ENCODE measurements at places on chromosomes 13 and 19.

DNA sequence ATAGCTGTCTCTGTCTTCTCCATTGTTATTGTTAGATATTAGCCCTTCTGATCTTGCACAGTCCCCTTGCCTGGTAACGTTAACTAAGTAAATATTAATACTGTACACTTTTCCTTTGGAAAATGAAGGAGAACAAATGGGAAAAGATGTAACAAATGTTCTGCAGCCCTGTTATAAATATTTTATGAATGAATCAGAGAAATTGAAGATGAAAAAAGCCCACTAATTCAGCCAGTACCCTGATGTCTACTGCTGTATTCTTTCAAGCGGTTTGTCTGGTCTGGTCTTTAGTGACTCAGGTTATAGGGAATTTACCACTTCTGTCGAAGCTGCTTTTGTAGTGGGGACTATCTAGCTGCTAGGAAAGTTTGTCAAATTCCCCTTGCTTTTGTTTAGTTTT, 121.0 kb downstream of the COG6 start:
- no peak for DNase-seq

DNA sequence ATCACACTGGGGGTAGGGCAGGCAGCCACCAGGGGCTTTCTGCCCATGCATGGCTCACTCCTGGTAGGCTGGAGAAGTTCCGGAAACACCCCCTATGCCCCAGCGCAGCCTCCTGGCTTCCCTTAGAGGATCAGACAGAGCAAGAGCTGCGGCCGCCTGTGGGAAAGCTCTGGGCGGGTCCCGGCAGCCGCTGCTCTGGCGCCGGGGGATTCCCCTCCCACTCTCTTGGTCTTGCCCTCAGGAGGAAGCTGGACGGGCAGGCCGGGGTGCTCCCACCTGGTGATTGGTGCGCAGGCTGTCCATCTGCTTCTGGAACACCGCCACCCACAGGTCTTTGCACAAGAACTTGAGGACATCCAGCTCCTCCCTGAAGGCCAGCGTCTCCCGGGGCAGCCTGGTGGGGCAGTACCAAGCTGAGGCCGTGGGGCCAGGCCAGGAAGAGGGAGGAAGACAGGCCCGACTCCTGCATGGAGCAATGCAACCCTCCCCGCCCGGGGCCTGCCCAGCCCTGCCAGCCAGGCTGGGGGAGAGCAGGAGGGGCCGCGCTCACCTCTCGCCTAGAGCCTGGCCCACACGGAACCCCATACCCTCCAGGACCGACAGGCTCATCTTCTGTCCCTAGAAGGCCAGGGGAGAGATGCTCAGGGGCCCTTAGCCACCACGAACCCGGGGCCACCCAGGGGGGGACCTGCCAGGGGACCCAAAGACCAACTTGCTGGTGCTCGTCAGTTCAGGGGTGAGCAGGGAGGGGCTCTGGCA, 4.0 kb upstream of the NKPD1 start:
- no peak for DNase-seq

DNA sequence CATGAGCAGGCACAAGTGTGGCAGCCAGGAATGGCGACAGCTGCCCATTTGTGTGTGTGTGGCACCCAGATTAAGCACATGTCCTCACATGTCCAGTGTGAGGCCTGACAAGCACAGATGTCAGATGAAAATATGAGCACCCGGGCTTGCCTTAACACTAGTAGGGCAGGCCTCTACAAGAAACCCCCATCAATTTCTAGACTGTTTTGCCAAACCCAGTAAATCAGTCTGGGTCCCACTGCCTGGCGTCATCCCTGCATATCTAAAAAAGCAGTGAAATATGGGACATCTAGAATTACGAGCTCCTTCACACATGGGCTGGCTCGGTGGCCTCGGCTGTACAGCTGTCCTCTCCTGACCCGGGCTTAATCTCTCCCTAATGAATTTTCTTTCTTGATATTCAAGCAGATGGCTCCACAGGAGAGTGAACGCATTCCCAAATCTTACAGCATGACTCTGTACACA, 432.7 kb downstream of the FOXO1 start:
- DNase-seq = no peak

DNA sequence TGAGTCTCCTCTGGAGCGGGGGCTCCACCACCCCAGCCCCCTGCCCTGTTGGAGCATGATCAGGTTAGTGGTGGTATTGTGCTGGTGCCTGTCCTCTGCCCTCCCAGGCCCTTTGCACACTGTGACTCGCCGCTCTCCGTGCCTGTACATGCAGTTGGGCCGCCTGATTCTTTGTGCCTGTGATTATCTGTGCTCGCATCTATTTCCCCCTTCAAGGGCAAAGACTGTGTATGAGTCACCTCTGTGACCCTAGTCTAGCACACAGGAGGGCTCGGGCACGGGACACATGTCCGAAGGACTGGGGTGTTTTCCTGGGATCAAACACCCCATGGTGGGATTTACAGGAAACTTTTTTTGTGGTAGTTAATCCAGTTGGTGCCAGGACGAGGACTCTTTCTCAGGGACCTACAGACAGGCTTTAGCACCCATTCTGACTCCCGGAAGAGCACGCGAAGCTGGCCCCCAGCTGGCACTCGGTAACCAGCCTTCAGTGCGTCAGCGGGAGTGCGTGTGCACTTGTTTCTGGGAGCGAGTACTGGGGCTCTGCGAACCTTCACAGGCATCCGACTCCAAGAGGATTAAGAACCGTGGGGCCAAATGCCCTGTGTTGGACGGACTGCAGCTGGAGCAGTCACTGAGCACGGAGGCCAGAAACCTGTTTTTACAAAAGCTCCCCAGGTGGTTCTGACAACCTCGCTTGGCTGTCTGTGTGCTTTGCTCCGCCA, 6.7 kb downstream of the PPP1R37 start:
- DNase-seq = no peak

- DNase-seq = peak; percentile 75
Measured at GRCh38 chr19:2627319-2627829, 75.1 kb downstream of the GNG7 start.

DNA sequence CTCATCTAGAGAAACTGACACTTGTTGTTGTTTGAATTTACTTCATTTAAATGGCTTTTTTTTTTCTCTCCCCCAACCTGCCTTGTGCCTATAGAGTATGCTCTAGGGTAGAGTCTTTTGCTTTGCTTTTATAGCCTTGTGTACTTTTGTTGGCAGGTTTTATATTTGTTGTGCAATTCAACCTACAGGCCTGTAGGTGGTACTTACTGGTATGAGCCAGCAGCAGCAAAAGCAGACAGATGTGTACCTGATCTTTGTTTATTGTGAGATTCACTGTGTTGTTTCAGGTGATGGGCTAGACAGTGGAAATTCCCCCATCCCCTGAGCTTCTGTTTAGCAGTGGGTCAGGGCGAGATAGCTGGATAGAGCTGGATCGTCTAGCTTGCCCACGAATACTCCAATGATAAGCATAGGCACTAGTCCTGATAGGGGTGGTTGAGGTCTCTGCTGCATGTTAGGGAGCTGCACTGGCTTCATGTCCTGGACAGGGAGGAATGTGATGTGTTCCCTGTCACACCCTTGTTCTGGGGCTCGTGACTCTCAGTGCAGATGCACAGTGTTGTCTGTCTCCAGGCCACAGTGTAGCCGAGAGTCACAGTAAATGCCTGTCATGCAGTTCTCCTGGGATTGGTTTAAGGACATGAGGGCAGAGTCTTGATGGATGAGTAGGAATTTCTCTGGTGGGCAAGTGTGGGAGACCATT, 21.3 kb downstream of the DNAJC3 start:
- no peak for DNase-seq

DNA sequence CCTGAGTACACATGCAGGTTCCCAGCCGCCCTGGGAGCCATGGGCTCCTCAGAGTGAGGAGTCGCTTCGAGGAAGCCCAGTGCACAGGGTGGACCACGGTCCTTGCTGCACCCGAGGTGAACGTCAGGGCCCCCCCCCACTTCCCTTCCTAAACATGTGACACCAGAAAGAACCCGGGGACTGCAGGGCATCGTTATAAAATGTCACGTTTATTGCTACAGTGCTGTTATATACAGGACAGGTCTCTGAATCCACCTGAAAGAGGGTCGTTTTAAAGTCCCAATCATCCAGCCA, 3.8 kb upstream of the UQCR11 start:
- DNase-seq = no peak

DNA sequence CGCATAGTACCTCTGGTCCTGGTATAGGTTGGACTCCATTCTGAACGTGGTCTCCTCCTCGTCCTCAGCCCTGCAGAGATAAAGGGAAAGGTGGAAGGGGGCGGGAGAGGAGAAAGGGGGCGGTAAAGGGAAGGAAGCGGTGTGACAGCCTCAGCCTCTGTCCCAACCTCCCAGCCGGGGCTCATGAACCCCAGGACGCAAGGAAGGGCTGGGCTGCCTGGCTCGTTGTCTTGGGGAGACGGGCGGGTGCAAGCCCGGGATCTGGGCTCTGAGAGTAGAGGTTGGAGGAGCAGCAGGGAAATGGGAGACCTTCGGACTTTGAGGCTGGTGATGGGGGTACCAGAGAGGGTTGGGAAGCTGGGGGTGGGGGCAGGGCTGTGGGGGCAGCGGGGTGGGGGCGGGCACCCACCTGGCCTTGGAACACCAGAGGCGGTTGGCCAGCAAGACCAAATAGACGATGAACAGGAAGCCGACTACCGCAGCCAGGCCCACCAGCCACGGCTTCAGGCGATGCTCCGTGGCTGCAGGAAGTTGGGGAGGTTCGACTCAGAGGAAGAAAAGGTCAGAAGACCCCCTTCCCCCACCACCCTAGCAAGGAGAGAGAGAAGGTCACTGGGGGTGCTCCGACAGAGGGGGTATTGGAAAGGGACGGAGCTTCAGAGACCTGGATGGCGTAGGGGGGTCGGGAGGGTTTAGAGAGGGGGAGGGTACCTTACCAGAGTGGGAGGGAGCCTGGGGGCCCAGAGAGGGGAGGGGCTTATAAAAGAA, 1.7 kb downstream of the SMIM24 start:
- no peak for DNase-seq

- no peak for DNase-seq
Measured at GRCh38 chr13:34413538-34414210, 528.4 kb upstream of the NBEA start.

DNA sequence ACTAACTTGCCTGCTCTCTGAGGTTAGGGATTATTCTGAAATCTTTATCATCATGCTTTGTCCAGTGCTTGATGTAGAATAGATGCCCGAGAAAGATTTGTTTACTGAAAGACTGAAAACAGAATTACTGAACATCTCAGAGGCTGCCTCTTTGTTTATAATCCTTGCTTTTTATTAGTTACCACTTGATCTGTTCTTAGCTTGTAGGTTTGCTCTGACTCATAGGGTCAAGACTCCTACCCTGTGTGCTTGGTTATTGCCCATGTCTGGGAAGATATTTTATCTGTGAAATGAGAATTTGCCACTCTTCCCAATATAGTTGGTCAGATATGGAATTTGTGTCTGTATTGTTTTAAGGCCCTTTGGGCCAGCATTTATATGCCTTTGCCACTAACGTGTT, 675.3 kb downstream of the DIAPH3 start:
- no peak for DNase-seq

DNA sequence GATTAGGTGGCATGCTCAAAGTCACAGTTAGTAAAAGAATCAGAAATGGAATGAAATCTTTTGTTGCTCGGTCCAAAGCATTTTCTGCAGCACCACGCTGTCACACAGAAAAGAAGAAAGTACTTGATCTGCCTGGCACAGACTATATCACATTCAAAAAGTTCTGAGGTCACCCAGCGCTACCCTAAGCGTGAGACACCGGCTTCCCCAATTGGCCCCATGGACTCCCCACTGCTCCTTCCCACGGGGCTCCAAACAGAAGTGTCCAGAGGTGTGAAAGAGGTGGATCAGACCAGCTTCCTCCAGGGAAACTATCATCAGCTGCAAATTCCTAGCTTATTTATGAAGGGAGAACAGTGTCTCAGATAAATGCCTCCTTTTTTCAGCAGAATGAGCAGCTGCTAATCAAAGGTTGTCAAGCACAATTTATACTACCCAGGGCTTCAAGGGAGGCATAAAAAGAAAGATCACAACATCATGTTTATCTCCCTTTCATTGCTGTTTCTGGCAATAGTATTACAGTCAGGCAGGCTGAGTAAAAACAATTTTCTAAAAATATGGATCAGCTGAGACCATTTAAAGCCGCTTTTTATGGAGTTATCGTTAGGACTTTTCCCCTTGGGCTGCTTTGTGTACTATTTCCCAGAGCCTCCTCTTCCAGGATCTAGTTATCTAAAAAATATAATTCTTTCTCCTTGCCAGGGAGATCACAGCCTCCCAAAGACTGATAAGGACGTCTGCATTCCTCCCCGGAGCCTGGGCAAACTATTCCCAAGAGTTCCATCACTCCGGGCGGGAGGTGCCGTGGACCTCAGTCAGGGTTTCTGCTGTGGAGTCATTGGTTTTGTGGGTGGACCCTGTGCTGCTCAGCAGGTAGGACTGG, 208.0 kb downstream of the LHFPL6 start:
- DNase-seq = no peak

- no peak for DNase-seq
Measured at GRCh38 chr13:70088926-70089325, 18.7 kb upstream of the ATXN8OS start.
